Vagina (tissue), 2 donors: ENCODE measurements at places on chromosomes 13 and 19.
A peak's percentile ranks its signal among the peaks of the same experiment; 100 is the strongest.

- DNase-seq, result no peak
These were observed at the start of gene COX7A1 for GRCh38 chr19:36152352-36153091. Gene COX7A1, minus strand, starts transcription at chr19:36152447. Its CDS starts 40 bp downstream, at chr19:36152407.

DNA sequence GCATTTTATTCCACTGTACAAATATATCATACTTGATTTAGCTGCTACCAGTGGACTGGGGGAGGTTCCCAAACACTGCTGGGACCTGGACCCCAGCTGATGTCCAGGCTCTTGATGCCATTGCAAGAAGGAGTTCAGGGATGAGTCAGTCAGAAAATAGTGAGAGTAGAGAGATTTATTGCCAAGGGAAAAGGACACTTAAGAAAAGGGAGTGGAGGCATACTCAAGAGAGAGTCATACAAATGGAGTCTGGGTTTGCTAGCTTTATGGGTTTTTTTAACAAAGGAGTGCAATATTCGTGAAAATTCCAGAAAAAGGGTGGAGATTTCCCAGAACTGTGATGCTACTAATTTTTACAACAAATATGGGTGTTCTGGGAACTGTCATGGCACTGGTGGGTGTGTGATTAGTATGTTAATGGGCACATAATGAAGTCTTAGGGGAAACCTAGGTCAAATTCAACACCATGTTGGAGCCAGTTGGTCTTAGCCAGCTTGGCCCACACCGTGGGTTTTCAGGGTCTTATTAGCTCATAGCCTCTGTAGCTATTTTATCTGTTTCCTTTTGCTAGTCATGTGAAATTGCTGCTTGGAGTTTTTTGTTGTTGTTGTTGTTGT is 36.2 kb downstream of the GPC6 start:
- no peak for DNase-seq

DNA sequence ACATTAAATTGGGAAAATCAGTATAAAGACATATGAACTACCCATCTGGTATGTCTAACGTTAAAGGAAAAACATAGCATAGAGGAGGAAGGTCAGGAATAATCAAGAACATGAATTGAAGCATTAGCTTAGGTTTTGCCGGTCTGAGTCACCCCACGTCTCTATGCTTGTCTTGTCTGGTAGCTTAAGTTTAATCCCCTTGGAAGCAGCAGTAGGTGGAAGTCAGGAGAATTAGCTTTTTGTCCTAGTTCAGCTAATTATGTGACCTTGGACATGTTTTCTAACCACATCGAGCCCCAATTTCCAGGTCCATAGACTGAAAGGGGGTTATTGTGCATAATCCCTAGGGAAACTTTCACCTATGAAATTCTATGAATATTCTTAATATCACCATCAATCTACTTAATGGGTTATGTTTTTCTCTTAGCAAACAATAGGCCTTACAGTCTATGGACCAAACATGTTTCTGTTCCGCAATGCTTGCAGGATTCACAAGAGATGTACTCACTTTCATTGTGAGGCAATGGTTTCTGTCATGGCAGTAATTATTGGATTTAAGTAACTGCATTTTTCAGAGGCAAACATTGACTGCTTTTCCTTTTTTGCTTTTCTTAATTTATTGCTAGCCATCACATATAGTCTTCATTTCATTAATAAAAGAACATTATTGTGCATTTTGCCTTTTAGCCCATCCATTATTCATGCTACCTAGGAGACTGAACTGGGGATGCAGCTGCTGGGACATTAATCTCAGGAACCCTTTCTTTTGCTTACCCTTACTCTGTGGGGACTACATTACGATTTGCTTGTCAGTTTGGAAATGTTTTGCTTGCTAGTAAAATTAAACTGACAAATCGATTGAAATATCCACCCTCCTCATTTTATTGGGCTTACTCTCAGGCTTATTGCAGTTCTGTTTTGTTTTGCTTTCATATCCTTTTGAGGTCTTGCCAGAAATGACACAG is 304.8 kb upstream of the MAB21L1 start:
- DNase-seq, result no peak

GRCh38 chr13:51147732-51148131 is 36.7 kb upstream of the C13orf42 start:
- no peak for DNase-seq

DNA sequence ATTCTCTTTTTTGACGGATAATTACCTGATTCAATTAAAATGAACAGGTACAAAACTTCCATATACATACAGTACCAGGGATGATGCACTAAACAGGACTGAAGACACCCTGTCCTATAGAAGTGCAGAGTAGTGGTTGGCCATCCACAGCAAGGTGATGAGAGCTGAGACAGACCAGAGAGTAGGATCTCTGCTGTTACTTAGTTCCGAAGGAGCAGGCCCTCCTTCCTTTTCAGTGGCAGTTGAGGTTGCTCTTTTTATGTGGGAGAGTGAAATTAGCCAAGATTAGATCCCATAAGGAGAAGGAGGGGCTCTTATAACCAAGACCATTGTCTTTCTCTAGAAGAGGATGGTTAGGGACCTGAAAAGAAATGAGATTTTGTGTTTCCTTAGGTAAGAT is 4.0 kb downstream of the PDS5B start:
- no peak for DNase-seq

- DNase-seq, result no peak
These were observed at the start of gene ATCAY for GRCh38 chr19:3880471-3881271. Gene ATCAY, plus strand, starts transcription at chr19:3880685. Its CDS starts 5,083 bp downstream, at chr19:3885768.

DNA sequence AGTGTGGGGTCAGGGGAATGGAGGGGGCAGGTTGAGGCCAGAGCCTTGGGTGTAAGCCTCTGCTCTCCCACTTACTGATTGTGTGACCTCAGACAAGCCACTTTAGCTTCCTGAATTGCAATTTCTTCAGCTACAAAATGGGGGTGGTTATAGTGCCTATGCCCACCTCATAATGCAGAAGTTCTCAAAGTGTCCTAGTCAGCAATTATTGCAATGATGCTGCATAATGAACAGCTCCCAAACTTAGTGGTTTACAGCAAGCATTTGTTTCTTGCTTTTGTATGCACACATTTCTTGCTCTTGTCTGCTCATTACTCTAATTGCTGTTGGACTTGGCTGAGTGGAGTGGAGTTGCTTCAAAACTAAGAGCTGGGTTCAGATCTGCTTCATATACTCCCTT is 36.0 kb downstream of the CYP4F22 start:
- DNase-seq, result no peak

- no peak for DNase-seq
These were observed 257.5 kb upstream of the STARD13 start for GRCh38 chr13:33543089-33543459.

- no peak for DNase-seq
These were observed 30.3 kb downstream of the ZNF823 start for GRCh38 chr19:11708457-11708856.

DNA sequence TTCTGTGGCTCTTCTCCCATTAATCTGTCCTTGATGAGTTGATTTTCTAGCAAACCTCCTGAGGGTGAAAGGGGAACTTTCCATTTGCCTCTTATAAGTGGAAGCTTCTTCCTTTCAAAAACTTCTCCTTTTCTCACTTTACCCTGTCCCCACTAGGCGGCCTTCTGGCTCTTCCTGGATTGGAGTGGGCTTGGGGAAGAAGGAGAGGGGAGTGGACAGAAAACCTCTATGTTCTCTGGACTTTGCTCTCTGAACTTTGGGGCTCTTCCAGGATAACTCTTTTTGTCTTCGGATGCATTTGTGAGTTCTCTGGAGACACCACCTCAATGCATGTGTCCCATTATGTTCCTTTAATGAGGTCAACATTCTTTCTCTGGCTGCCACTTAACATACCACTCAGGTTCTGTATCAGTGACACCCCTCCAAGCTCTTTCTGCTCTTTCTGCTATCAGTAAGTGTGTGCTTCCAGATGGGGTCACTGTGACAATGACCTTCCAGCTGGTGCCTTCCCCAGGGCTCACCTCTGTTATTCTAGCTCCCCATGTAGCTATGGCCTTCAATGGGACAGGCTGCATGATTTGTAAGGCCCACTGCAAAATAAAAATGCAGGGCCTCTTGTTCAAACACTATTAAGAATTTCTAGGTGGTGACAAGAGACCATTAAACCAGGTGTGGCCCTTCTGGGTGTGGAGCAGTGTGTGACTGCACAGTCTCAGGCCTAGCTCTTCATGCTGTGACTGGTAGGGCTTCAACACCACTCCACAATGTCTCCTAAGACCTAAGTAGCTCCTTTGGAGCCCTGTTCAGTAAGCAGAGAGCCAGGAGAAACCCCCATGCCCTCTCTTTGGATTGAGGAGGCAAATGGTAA is 389.2 kb downstream of the EFNB2 start:
- DNase-seq, result no peak

DNA sequence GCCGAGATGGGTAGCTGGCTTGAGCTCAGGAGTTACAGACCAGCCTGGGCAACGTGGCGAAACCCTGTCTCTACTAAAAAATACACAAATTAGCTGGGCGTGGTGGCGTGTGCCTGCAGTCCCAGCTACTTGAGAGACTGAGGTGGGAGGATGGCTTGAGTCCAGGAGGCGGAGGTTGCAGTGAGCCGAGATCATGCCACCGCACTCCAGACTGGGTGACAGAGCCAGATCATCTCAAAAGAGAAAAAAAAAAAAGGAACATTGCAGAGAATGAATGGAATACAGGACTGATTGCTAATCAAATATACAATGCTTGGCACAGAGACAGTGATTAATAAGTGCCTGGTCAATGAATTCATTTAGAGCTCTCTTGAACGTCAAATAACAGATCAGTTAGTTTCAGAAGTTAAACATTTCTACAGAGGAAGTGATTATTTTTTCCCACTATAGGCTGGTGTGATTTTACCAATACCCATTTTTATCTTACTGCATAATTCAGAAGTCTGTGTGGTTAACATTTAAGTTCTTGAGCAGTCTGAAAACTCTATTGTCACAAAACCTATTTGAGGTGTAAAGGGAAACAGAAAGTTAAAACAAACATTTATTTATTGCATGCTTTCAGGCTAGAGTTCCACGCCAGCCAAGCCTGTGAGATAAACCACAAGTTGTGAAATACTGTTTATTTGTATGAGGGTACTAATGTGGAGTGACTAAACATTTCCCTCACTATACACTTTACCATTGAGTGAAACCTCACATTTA is 7.7 kb upstream of the TBC1D4 start:
- DNase-seq, result no peak

DNA sequence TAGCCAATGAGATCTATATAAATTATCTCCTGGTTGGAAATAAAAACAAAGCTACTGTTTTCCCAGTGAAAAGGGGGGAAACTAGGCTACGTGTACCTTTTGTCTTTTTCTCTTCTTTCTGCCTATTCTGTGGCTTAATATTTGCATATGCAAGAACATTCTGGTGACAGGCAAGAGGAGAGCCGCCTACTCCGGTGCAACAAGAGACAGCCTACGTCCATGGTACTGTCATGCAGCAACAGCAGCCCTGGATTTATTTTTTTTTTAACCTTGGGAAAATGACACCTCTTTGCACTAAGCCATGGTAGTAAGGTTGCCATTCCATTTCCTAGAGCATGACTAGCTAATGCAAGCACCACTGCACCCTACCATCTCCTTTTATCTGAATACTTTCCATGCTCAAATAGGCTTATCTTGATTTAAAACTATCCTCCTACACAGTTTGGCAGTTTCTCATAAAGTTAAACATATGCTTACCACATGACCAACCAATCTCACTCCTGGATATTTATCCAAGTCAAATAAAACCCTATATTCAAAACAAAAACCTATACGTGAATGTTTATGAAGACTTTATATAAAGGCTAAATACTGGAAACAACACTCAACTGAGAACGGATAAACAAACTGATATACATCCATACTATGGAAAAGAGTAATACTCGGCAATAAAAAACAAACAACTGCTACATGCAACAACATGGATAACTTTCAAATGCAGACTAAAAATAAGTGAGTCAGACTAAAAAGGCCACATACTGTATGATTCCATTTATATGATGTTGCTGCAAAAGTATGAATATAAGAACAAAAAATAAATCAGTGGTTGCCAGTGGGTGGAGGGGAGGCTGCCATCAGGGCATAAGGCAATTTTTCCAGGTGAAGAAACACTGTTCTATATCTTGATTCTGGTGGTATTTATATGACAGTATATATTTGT is 17.3 kb downstream of the NUFIP1 start:
- no peak for DNase-seq

DNA sequence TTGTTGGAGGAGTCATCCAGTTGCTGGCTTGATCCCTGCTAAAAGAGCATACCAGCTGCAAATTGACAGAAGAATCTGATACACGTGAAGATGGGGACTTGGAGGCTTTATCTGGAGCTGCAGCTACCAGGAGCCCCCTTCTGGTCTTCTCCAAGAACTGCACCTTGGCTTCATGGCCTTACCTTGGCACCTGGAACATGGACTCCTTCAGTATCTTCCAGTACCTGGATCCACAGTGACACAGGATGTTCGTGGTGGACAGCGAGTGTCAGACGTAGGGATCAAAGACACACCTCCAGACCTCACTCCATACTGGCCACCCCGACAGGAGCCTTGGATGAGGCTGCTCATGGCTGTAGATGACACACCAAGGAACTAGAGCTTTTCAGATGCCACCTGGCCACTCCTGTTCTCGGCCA is 9.9 kb upstream of the ACSBG2 start:
- no peak for DNase-seq

DNA sequence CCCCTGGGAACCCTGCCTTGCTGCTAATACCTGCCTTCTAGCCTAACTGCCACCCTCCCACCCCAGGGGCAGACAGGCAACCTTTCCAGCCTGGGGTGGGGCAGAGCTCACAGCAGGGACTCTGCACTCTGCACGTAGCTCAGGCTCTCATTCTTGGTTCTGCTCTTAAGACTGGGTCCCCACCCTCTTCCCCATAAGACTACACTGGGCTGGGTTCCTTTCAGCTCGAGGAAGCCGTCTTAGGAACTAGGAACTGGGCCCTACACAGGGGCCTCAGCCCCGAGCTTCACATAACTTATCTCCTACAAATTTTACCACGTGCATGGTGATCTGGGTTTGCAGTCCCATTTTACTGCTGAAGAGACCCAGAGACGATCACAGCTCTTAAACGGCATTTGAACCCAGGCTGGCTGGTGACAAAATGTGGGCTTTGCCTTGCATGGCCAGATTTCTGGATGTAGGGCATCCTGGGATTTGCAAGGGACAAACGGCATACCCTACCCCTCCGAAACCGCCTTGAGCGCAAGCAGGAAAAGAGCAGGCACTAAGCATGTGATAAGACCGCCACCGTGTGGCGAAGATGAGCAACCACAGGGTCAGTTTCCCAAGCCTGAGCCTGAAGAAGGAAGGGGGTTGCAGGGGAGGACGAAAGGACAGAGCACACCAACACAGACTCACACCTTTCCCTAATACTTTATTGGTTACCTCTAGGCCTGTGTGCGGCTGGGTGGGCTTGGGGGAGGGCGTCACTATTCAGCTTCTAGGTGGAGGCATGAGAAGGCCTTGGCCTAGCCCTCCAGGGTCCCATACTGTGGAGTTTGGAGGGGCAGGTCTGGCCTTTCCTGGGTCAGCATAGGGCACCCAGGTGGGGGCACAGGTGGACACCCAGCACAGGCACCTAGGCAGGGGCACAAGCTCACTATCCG is 5.1 kb downstream of the JUNB start:
- DNase-seq, result peak; percentile 90
